Type B pancreatic cell (in vitro differentiated cells): ENCODE measurements at places on chromosomes 3 and 15.

DNA sequence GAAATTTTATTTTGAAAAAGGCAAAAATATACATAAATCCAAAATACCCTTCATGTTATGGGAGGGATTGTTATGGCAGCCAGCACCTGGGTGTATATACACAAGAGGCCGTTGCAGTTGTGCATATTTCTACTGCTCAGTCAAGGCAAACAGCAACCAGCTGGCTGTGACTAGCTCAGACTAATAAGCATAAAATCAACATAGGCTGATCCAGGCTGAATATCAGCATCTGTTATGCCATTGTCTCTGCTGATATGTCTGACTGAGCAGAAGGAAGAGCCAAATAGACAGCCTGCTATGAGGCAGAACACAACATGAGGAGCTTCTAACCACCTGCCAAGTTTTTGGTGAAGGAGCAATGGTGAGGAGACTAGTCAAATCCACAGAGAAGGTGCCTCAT lies 457.5 kb upstream of the ALCAM start:
- no peak overlapping the region for H3K27ac ChIP-seq
- H3K27me3 ChIP-seq, result no peaks in the 10 kb centered on the region
- no peak overlapping the region for H3K4me3 ChIP-seq
- H3K4me1 ChIP-seq, result no peaks in the 10 kb centered on the region

- H3K4me1 ChIP-seq, result peaks cover 25% of the 10 kb centered on the region
- H3K27me3 ChIP-seq, result peaks cover 31% of the 10 kb centered on the region
- peak overlapping the region; percentile 16 for H3K4me3 ChIP-seq
- no peak overlapping the region for H3K27ac ChIP-seq
- no peak for DNase-seq
- H3K36me3 ChIP-seq, result no peaks in the 10 kb centered on the region
Measured at GRCh38 chr3:161560008-161560637, 63.5 kb downstream of the OTOL1 start.

- no peaks in the 10 kb centered on the region for H3K36me3 ChIP-seq
- H3K4me3 ChIP-seq, result no peak overlapping the region
- peaks cover 5% of the 10 kb centered on the region for H3K4me1 ChIP-seq
- H3K27ac ChIP-seq, result no peak overlapping the region
- DNase-seq, result no peak
- H3K27me3 ChIP-seq, result no peaks in the 10 kb centered on the region
Measured at GRCh38 chr15:28914483-28915023, 28.8 kb downstream of the APBA2 start.

- DNase-seq, result no peak
- peaks cover 7% of the 10 kb centered on the region for H3K4me1 ChIP-seq
- no peaks in the 10 kb centered on the region for H3K36me3 ChIP-seq
- H3K4me3 ChIP-seq, result no peak overlapping the region
- H3K27ac ChIP-seq, result no peak overlapping the region
Measured at GRCh38 chr15:87527416-87527815, 729.1 kb downstream of the NTRK3 start.

DNA sequence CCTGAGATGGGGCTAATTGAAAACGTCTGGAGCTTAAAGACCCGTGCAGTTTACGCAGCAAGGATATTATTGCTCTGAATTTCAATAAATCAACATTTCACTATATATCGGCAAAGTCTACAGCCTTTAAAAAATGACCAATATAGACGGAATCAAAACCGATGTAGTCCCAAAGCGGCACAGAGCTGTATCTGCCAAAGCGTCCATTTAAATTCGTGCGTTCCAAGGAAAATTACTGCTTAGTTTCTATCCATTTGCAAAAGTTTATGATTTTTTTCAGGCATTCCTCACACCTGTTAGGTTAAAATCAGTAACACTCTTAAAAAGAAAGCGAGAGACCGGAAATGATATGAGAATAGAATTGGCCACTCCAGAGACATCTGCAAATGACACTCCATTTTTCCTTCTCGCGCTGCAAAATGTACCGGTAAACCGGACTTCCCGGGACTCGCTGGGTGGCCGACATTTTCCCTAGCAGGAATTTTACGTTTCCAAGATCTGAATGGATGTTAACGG lies 777 bp upstream of the EIF4A2 start:
- H3K36me3 ChIP-seq, result peaks cover 36% of the 10 kb centered on the region
- H3K4me3 ChIP-seq, result peak overlapping the region; percentile 99
- H3K27ac ChIP-seq, result peak overlapping the region; percentile 98
- DNase-seq, result no peak
- peaks cover 21% of the 10 kb centered on the region for H3K4me1 ChIP-seq

- peaks cover 3% of the 10 kb centered on the region for H3K36me3 ChIP-seq
- no peak overlapping the region for H3K4me3 ChIP-seq
- H3K27me3 ChIP-seq, result no peaks in the 10 kb centered on the region
- no peak for DNase-seq
Measured at GRCh38 chr15:83512459-83512858, 65.3 kb downstream of the SH3GL3 start.

DNA sequence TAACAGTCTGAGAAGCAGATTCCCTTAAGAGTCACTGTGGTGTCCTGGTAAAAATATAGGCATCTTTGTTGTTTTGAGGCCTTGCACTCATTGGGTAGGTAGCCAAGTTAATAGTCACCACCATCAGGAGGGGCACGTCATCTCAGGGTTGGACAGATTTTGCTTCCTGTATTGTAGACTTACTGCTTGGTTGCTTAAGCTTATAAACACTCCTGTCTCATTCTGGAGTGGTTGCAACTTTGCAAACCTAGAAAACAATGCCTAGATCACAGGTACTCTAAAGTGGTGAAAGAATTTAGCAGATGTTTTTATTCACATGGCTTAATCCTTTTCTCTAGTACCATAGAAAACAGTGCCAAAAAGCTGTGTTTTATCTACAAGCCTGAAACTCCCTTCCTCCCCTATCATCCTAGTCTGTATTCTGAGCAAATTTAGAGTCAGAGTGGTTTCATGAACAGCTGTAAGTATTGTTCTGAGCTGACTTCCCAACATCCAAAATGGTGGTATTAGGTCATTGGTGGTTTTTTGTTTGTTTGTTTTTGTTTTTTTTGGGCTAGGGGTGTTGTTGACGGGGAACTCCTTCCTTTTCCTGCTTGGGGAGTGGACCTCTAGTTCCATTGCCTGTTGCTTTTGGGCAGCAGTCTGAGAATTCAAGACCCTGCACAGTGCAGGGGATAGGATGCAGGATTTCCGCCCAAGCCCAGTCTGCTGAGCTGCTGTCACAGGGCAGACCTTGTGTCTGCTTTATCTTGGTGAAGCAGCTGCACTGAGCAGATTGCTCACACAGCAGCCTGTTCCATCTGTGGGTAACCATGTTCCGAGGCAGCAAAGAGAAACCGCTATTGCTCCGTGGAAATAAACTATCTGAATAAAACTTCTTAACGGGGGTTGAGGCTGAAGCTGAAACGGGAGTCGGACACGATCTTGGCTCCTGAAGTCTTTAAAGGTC lies 202.0 kb downstream of the AKAP13 start:
- no peak for DNase-seq
- H3K36me3 ChIP-seq, result peaks cover 43% of the 10 kb centered on the region
- no peaks in the 10 kb centered on the region for H3K27me3 ChIP-seq
- H3K27ac ChIP-seq, result peak overlapping the region; percentile 1
- no peak overlapping the region for H3K4me3 ChIP-seq
- H3K4me1 ChIP-seq, result peaks cover 27% of the 10 kb centered on the region

DNA sequence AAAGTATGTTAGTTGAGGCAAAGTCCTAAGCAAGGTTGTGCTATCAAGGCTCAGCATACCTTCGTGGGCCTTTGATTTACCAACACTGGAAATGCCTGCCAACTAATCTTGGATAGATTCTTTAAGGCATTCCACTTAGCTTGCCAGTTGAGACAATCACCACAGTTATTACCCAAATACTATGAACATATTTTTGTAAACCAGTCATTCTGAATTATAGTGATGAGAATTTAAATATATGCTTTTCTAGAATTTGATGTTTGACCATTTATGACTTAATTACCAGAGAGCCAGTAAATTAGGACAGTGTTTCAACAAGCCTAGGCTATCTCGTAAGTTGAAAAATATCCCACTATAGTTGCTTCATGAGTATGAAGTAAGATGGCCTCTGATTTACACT lies 15.5 kb downstream of the TRIM59 start:
- peaks cover 32% of the 10 kb centered on the region for H3K36me3 ChIP-seq
- peaks cover 7% of the 10 kb centered on the region for H3K4me1 ChIP-seq
- no peaks in the 10 kb centered on the region for H3K27me3 ChIP-seq
- H3K27ac ChIP-seq, result no peak overlapping the region

DNA sequence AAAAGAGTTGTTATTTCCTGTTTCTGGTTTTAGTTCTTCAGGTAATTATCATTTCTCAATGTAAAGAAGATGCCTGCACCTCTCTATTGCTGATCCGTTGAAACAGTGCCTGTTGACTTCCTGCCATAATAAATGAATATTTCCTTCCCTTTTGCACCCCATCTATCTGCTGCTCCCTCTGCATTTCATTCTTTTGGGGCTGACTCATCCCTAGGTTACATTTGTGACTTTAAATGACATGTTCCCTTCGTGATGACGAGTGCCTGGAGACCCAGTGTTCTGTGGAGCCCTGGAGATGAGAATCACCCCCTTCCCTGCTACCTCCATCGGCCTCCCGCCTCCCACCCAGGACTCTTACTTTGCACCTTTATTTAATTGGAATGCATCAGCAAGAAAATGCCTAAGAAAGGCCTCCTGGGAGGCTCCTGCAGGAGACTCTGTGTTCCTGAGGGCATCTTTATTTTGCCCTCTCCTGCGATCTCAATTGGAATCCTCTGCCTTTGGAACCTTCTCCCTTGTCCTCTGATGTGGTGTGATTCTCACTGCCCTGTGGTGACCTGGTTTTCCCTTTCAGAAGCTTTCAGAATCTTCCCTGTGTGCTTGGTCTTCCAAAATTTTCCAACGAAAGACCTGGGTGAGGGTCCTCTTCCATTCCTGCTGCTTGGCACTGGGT lies 13.7 kb downstream of the LRRK1 start:
- peaks cover 18% of the 10 kb centered on the region for H3K4me1 ChIP-seq
- peaks cover 11% of the 10 kb centered on the region for H3K27me3 ChIP-seq
- DNase-seq, result no peak
- H3K36me3 ChIP-seq, result no peaks in the 10 kb centered on the region
- H3K27ac ChIP-seq, result no peak overlapping the region
- no peak overlapping the region for H3K4me3 ChIP-seq
